ACHN (cell line): ENCODE measurements at places on chromosomes 4 and X.
A peak's percentile ranks its signal among the peaks of the same experiment; 100 is the strongest.

GRCh38 chrX:115367455-115367854, 77.9 kb downstream of the LUZP4 start:
- no peak for DNase-seq

DNA sequence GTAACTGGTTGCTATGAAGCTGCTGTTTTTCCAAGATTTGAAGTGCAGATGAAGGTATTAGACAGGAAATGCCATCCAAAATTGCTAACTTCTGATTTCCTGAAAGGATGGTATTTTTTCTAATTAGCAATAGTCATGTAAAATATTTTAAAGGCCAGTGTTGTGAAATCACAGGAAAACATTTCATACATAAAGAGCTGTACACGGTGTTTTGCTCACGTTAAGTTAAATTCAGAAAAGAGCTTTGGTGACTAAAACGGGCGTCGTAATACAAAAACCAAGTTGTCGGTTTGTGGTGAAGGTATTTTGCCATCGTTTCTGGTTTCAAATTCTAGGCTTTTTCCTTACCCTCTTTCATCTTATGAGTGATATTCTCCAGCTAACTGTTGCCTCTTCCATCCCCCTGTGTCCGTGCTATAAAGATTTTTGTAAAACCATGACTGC, 39.8 kb downstream of the AFF1 start:
- no peak for DNase-seq

DNA sequence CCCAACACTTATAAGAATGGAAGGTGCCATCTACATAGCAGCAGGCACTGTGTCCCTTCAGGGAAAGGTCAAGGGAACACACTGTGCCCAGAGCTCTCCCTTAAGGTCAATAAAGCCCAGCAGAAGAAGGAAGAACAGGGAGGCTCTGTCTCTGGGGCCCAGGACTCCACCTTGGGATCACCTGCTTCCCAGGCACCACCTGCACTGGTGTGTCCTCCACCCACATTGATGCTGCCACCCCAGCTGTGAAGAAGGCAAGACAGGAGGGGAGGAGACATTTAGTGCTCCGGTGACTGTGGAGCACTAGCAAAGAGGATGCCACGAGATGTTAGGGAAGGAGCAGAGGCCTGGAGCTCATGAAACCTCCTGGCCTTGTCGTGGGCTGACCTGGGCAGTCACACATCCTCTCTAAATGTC, 53.4 kb downstream of the FHDC1 start:
- no peak for DNase-seq

GRCh38 chr4:25970226-25970675, 56.2 kb downstream of the SMIM20 start:
- DNase-seq, result no peak

DNA sequence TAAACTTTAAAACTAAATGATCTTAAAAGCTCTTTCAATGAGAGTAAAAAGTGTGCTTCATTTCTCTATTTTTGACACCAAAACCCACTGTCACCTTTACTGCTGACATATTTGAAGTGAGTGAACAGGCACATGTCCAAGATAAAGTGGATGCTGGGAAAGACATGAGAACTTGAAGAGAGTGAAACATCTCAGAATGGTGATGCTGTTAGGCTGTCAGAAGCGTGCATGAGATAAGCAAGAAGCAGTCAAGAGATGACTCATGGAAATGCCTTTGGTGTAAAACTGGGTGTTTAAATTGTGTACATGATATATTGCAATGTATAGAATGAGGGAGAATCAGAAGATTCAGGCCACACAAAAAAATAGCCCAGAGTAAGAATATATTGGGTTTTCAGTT, 21.8 kb upstream of the GBA3 start:
- no peak for DNase-seq

DNA sequence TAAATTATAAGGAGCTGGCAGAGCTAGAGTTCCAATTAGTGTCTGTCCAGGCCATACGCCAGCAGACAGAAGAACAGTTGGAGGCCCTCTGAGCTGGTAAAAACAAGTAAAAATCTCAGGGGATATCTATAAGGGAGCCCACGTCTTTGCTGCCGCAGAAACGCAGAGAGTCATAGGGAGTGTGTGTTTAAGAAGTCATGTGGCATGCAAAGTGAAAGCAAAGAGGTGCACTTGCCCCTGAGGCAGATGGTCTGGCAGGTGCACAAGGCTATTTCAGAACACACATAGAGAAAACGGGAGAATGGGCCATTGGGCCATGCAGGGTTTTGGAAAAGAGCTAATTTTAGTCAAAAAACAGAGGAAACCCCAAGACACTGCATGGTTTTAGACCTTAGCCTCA, 92.7 kb downstream of the NAP1L3 start:
- no peak for DNase-seq

- DNase-seq, result no peak
Measured at GRCh38 chr4:155929833-155930232, 23.8 kb downstream of the CTSO start.

DNA sequence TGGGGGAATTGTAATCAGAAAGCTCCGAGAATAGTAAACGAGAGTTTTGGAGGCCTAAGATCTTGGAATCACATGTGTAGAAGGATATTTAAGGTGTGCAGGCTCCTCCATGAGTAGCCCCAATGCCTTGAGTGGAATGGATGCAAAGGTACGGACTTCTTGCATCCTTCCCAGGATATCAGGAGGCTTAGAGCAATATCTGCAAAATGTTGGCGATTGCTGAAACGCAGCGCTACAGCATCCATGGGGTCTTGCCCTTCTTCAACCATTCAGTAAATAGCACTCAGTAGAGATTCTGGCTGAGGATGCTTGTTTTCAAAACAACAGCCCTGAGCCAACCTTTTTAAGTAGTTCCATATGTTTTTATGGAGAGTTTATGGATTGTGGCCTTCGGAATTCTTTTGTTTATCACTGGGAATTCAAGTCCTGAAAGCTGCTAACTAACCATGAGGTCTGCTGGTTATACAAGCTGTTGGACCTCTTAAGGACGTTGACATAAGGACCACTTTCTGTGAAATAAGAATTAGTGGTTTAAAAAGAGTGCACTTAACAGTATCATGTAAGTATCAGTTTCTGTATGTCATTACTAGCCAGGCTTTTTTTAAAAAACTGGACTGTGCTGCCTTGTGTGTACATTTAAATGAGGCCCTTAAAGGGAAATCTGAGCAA, 228.8 kb upstream of the PGRMC2 start:
- no peak for DNase-seq

DNA sequence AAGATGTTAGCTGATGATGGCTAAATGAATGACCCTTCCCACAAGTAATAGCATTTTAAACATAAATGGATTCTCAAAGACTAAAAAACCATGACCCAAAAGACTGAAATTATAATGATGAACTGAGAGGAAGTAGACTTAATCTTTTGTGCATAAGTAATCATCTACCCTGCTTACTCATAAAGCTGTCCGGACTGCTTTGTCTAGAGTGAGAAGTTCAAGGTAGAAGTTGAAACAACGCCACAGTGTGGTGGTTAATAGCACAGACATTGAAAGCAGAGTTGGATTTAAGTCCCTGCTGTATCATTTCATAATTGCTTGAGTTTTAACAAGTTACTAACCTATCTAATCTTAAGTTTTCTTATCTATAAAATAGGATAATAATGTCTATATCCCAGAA, 346.6 kb downstream of the CENPC start:
- peak; percentile 30 for DNase-seq

GRCh38 chrX:41288641-41289040, 45.3 kb upstream of the DDX3X start:
- DNase-seq, result peak; percentile 35

- DNase-seq, result no peak
Measured at GRCh38 chr4:82500435-82501153, 61.2 kb downstream of the TMEM150C start.

DNA sequence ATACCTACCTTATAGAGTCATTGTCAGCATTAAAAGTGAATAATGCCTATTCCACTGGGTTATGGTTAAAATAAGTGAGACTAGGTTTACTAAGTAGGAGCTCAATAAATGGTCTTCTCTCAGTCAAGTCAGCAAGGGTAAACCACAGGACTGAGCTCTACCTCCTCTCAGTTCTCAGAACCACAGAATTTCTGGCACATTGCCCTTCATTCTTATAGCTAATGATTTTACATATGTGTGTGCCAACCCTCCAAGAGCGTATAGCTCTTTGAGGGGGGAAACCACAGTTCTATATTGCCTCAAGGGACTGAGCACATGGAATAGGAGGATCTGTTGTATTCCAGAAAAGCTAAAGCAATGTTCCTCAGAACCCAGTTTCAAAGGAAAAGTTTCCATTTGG, 124.8 kb downstream of the ATG4A start:
- DNase-seq, result no peak

DNA sequence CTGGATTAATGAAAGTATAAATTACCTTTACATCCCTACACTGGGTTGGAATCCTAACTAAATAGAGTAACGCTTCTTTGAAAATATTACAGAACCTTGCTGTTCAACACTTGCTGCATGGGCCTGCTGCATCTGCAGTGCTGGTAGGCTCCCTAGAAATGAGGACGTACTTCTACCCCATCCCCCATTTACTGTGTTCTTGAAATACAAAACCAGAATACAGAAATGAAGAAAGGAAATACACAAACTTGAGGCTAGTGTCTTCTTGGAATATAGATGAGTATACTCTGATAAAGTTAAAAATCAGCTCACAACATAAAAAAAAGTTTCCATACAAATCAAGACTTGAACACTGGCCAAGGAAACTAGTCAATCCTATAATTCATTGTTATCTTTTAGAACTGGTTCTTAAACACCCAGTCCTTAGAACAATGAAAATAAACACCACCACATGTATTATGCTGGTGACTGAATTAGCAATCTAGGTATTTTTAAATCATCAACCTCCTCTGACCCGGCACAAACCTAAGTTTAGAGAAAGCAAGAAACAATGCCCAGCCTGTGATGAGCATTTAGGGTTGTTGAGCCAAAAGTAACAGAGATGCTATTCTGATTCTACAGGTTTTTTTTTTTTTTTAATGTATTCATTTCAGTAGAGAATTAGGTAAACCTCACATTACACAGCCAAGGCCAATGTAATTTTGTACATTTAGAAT, 49.7 kb downstream of the ATP8A1 start:
- no peak for DNase-seq
